Stimulated activated CD8-positive, alpha-beta memory T cell treated with anti-CD3 and anti-CD28 coated beads, Interleukin-7, amount 100 ng/mL, for 48 hours (primary cell): ENCODE measurements at places on chromosomes 11 and 22.

DNA sequence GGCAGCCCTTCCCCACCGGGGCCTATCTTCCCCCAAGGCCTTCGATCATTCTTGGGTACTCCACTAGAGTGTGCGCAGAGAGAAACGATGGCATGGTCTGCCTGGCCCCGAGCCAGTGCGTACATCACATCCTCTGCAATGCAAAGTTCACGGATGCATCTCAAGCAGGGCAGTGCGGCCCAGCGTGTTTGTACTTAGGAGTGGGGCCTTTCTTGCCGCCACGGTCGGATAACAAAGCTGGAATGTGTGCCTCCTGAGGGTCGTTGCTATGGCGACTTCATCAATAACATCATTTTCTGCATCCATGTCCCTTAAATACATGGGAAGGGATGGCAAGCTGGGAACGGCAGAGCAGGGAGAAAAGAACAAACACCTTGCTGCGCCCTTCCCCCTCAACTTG lies 73.9 kb downstream of the SCUBE1 start:
- DNase-seq: no peak

- peak; percentile 21 for DNase-seq
Observed at GRCh38 chr11:112174789-112175598, at the start of gene BCO2. BCO2 (plus strand) TSS chr11:112175512; CDS start chr11:112175602, 90 bp downstream.

DNA sequence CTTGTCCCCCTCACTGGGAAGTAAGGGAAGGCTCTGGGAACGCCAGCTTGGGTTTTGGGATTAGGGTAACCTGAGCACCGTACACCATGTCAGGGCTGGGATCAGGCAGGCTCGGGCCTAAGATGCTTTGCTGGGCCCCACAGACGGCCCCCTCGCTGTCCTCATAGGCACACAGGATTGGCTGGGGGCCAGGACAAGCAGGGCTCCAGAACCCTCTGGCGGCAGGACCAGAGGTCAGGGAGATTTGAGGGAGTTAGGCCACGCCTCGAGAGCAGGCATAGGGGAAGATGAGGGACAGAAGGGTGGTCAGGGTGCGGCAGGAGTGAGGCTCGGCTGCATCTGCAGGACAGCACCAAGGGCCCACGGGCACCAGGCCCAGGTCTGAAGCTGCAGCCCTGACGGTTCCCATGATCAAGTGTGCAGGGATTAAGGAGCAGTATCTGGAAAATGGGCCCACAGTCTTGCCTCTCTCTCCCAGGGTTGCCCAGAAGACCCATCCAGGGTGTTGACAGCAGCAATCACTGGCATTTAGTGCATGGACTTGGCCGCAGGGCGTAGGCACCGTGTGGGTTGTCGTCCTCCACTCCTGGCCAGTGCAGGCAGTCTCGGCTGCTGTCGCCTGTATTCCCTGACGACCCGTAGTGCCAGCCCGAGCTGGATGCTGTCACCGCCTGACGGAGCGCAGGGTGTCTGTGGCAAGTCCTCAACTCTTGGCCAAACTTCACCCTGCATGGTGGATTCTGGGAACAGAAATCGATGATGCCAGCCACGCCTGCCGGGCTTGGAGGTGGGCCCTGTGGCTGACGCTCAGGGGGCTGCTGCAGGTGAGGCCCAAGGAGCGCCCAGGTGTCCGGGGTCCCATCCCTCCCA lies 15.7 kb upstream of the GNB1L start:
- DNase-seq: no peak

GRCh38 chr11:99554232-99554903 lies 533.6 kb downstream of the CNTN5 start:
- DNase-seq: no peak

GRCh38 chr11:71484248-71485062 lies 31.5 kb downstream of the NADSYN1 start:
- DNase-seq: no peak

- no peak for DNase-seq
Observed at GRCh38 chr11:19921976-19922688, 209.5 kb downstream of the NAV2 start.

DNA sequence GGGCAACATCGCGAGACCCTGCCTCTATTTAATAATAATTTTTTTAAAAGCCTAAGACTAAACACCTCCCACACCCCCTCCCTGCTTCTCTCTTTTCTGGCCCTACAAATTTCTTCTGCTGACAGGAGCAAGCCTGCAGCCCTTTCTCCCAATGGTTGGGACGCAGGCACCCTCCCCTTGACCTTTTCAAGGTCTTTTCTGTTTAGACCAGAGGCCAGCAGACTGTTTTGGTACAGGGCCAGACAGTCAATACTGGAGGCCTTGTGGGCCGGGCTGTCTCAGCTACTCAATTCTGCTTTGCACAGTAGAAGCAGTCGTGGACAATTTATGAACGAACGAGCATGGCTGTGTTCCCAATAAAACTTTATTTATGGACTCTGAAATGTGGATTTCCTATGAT lies 92.3 kb downstream of the SCN3B start:
- no peak for DNase-seq

- DNase-seq: no peak
Observed at GRCh38 chr11:30772908-30773307, 186.8 kb upstream of the MPPED2 start.

- no peak for DNase-seq
Observed at GRCh38 chr11:102139081-102139498, 28.8 kb downstream of the YAP1 start.

- DNase-seq: no peak
Observed at GRCh38 chr22:42564699-42565098, 10.9 kb downstream of the SERHL2 start.

DNA sequence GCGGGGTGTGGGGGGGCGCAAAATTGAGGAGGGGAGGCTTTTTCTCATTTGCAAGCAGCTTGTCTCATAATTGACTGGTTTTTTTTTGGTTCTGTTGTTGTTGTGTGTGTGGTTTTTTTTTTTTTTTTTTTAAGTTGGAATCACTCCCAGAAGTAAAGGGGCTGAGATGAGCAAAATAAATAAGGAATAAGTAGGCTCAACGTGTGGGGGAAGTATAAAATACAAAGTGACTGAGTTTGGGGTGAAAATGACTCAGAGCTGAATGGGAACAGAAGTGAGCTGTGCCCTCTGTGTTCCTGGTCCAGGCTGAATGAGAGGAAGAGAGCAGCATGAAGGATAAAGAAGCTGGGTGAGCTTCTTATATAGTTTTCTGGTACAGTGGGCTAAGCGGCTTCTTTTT lies 90.0 kb downstream of the GRIK4 start:
- DNase-seq: no peak
